Keratinocyte (primary cell): ENCODE measurements at places on chromosomes 6 and 20.

DNA sequence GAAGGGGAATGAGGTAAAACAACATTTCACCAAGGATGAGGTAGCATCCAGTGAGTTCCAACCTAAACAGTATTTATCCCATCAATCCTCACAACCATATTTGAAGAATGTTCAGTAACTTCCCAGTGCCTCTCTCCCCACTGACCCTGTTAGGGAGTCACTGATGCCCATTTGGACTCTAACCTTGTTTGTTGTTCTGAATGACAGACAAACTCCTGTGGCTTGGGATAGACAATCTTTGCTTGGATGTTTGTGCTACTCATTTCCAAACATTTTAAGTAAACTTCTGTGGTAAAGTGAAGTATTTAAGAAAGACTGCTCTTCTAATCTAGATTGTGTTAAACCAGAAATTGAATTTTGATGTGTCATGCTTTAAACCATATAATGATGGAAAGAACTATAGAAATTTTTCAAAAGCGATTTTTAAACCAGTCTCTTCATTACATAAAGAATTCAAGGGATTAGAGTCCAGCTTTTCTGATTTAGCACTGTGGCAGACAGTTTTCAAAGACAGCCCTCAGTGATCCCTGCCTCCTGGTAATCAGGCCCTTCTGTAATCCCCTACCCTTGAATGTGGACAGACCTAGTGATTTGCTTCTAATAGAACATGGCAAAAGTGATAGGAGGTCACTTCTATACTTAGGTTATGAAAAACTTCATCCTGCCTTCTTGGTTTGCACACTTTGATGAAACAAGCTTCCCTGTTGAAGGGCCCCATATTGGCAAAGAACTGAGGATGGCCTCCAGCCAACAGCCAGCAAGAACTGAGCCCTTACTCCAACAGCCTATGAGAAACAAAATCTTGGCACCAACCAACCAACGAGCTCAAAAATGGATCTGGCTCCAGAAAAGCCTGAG is 191.6 kb downstream of the DST start:
- DNase-seq = no peak

GRCh38 chr6:150915131-150915879 is 49.8 kb downstream of the MTHFD1L start:
- DNase-seq = no peak

DNA sequence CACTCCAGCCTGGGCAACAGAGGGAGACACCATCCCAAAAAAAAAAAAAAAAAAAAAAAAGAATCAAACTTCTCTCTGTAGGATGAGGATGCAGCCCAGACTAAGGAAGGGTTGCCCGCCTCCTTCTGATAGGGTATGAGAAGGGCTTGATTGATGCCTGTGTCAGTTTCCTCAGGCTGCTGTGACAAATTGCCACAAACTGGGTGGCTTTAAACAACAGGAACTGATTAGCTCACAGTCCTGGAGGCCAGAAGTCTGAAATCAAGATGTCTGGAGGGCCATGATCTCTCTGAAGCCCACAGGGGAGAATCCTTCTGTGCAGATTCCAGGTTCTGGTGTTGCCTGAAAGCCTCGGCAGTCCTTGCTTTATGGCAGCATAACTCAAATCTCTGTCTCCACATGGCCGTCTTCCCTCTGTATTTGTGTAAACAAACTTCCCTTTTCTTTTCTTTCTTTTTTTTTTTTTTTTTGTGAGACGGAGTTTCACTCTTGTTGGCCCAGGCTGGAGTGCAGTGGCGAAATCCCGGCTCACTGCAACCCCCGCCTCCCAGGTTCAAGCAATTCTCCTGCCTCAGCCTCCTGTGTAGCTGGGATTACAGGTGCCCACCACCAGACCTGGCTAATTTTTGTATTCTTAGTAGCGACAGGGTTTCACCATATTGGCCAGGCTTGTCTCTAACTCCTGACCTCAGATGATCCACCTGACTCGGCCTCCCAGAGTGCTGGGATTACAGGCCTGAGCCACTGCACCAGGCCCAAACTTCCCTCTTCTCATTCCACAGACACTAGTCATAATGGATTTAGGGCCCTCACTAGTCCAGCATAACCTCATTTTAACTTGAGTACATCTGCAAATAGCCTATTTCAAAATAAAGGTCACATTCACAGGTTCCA is 11.2 kb upstream of the CDK19 start:
- DNase-seq = no peak

GRCh38 chr20:13485576-13485975 is 153.2 kb downstream of the TASP1 start:
- no peak for DNase-seq

GRCh38 chr6:138818496-138819194 is 22.8 kb downstream of the ECT2L start:
- DNase-seq = no peak

DNA sequence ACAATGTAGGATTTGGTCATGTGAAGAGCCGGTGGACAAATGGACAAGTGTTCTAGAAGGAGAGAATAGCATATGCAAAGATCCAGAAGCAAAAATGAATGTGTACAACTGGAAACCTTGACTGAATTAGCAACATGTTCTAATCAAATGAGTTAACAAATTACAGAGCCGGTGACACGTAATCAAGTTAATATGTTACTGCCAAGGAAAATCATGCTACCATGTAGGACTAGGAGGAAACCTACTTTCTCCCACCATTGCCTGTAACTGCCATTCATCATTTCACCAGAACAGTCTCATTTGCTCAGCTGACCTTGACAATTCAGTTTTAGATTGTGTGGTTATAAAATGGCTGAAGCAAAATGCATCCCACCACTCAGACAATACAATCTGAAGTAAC is 179.4 kb downstream of the KIF16B start:
- no peak for DNase-seq

DNA sequence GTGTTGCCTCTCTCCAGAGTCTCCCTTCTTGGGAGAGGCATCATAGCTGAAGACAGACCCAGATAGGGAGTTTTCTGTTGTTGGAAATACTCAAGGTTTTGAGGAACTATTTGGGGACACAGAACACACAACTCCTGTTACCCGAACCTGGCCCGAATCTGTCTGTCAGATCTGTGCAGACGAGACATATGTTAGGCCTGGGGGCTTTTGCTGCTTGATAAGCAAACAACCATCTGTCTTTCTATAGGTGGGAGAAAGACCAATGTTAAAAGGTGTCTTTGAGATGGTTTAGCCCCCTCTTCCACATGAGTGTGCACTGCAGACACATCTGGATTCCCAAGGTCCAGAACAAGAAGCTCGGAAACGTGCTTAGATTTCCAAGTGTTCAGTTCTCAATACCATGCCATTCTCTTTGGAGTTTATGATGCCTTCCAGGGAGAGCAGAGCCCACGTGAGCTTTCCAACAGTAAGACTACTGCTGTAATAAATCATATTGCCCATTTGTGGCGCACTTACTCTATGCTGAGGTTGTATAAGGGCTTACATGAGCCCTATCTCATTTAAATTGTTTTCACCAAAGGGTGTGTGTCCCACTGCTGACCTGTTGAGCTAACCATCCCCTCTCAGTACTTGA is 3.8 kb upstream of the STX16 start:
- DNase-seq = no peak
